ENCODE measurements at places on chromosomes 11 and 22.

DNA sequence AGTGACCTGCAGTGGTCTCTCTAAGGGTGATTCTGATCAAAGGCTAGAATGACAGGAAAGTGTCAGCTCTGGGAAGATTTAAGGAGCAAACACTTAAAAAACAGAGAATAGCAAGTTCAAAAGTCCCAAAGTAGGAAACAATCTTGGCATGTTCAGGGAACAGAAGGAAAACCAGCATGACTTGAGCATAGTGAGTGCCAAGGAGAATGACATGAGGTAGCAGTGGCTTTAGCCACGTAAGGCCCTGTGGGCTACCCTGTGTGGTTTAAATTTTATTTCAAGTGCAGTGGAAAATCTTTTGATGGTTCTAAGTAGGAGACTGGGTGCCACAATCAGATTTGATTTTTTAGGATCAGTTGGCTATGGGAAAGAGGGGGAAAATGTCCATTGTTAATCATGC lies 149.4 kb downstream of the WNT11 start:
- DNase-seq = no peak

DNA sequence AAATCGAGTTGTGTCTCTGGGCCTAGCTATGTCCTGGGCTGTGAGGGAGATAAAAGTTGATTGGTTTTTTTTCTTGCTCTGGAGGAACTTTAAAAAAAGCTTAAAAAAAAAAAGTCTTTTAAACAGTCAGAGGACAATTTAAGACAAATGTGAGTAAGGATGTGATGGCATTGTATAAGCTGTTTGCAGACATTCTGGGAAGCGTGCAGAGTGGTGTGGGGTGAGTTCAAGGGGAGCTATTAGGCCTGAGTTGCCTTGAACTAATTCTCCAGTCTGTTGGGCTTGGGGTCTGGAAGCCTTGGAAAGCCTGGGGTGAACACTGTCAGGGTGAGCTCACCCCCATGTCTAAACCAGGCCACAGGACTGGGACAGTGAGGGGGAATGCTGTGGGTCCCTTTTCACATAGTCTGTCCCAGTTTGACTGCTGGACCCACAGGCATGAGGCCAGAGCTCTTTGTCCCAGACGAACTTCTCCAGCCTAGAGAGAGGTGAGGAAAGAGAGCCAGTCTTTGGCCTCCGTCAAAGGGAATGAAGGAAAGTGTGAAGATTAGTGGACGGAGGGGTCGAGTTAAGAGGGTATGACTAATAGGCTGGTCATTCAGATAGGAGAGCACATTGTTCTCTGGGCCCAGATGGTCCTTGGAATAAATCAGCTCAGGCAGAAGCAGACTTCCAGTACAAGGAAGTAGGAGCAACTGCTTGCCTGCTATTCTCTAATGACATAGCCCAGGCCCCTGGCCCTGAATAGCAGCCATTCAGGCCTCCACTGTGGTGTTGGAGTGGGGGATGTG lies 76.4 kb upstream of the NNMT start:
- DNase-seq = no peak

GRCh38 chr11:117410861-117411710 lies 83.4 kb downstream of the CEP164 start:
- no peak for DNase-seq

- DNase-seq = no peak
Measured at GRCh38 chr11:67050139-67050538, 6.5 kb upstream of the RHOD start.
